Endothelial cell (in vitro differentiated cells): ENCODE measurements at places on chromosomes 3 and 15. TPM values are rescaled to one million over a fixed set of nuclear protein-coding genes. Genes with fewer than 3 reads are reported as not detected.
A peak's percentile ranks its signal among the peaks of the same experiment; 100 is the strongest.

- H3K4me1 ChIP-seq: peaks cover 20% of the 10 kb centered on the region
- H3K27ac ChIP-seq: no peak within 1 kb of the TSS
- H3K4me3 ChIP-seq: no peak within 1 kb of the TSS
- H3K27me3 ChIP-seq: peaks cover 33% of the 10 kb centered on the region
- DNase-seq: no peak
- peaks cover 7% of the 10 kb centered on the region for H3K36me3 ChIP-seq
Observed at GRCh38 chr15:40282869-40283614, at the start of gene ANKRD63. Gene ANKRD63, minus strand, starts transcription at chr15:40283064. Its CDS starts 478 bp downstream, at chr15:40282586.

- H3K27ac ChIP-seq: no peak overlapping the region
- peaks cover 3% of the 10 kb centered on the region for H3K27me3 ChIP-seq
Observed at GRCh38 chr3:177773717-177774116, 576.4 kb upstream of the TBL1XR1 start.

DNA sequence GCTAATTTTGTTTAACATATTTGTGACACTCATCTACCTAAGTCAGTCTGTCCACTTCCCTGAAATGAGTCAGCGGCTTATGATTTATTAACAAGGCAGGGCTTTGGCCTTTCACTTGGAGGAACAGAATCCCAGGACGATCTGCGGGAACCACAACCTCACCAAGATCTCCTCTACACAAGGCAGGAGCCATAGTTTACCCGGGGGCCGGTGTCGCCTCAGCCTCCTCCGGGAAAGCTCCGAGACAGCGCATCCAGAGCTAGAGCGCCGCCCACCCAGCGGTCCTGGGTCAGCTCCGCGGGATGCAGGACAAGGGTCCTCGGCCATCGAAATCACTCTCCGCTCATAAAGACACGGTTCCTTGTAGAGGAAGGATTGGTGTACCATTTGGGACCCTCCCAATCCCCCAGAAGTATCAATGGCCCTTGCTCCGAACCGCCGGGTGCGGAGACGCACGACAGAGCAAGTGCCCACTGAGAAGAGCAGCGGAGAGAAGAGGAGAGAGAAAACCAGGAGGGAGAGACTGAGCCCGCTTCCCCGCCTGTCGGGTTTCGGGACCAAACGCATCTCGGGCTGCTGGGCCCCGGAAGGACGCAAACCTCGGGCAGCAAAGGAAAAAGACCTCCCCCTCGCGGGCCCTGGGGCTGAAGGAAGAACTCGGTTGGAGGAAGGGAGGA, 13.1 kb upstream of the ALCAM start:
- DNase-seq: peak; percentile 35
- H3K27ac ChIP-seq: peak overlapping the region; percentile 7
- no peaks in the 10 kb centered on the region for H3K27me3 ChIP-seq
- no peaks in the 10 kb centered on the region for H3K36me3 ChIP-seq

The CCR1 gene
- total RNA-seq: not detected

DNA sequence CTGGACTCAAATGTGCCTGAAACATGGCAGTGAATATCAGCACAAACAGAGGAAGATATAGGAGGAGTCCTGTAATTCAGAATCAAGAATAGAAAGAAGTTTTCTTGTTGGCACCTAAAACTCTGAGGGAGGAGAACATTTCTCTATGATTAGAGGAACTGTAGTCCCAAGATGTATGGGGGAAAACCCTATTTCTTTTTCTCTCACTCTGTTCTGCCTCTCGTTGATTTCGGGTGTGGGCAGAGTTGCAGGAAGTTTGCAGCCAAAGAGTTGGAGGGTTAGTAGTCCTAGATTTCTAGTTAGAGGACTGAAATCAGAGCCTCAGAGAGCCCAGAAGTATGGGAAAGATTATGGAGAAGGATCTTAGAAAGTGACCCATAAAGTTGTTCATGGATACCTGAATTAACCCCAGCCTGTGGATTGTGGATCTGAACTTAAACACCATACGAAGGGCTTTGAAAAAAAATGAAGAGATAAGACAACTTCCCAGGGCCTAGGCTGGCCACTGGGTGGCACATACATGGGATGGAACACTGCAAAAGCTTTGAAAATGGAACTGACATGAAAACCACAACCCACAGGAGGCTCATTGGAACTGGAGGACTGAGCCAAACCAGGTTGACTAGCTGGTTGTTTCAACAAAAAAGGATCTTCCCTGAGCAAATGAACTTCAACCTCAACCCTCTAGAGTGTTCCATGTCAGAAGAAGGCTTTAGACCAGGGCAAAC, 34.6 kb downstream of the FMN1 start:
- no peak for DNase-seq
- H3K27ac ChIP-seq: no peak overlapping the region
- no peaks in the 10 kb centered on the region for H3K27me3 ChIP-seq
- no peaks in the 10 kb centered on the region for H3K36me3 ChIP-seq
- H3K4me1 ChIP-seq: no peaks in the 10 kb centered on the region

- H3K4me1 ChIP-seq: no peaks in the 10 kb centered on the region
- no peaks in the 10 kb centered on the region for H3K27me3 ChIP-seq
- DNase-seq: no peak
Observed at GRCh38 chr3:15875016-15875689, 77.4 kb upstream of the ANKRD28 start.

- no peak overlapping the region for H3K27ac ChIP-seq
- no peak overlapping the region for H3K4me3 ChIP-seq
- peaks cover 3% of the 10 kb centered on the region for H3K27me3 ChIP-seq
- DNase-seq: peak; percentile 25
- no peaks in the 10 kb centered on the region for H3K4me1 ChIP-seq
Observed at GRCh38 chr3:11803977-11804892, 42.5 kb downstream of the TAMM41 start.

The MGLL gene
- 0.97 TPM for total RNA-seq

The PRICKLE2 gene
- 5.3 TPM for total RNA-seq

GRCh38 chr3:89184151-89184995, 77.0 kb downstream of the EPHA3 start:
- H3K27me3 ChIP-seq: no peaks in the 10 kb centered on the region
- no peak for DNase-seq
- H3K4me3 ChIP-seq: no peak overlapping the region
- H3K27ac ChIP-seq: no peak overlapping the region

The BBX gene
- 54.3 TPM for total RNA-seq

DNA sequence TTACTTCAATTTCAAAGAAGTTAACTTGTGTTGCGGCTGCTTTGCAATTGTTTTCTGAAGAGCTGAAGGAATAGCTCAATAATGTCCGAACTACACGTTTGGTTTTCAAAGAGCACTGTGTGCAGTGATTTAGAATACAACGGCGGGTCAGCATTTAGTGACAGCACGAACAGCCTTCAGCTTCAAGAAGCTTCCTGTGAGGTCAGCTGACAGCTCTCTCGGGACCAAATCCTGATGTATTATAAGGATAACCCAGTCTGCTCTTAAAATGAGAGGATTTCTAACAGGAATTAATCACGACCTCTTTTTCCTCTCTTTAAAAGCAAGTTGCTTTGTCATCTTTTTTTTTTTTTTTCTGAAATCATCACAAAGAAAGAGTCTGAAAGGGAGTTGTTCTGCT, 97.9 kb upstream of the UNC13C start:
- H3K36me3 ChIP-seq: no peaks in the 10 kb centered on the region
- no peak overlapping the region for H3K4me3 ChIP-seq
- no peaks in the 10 kb centered on the region for H3K4me1 ChIP-seq
- no peak overlapping the region for H3K27ac ChIP-seq

The SMCO1 gene
- not detected for total RNA-seq
